ENCODE measurements at places on chromosomes 11 and 22. TPM values are rescaled to one million over a fixed set of nuclear protein-coding genes. Genes with fewer than 3 reads are reported as not detected.

STK33 gene
- 27.0 TPM for polyA plus RNA-seq

CARNS1 gene
- 5.0 TPM for polyA plus RNA-seq

OR8A1 gene
- not detected for polyA plus RNA-seq

TYMP gene
- 3.0 TPM for polyA plus RNA-seq

NLRP10 gene
- not detected for polyA plus RNA-seq

CBX6 gene
- 50.8 TPM for polyA plus RNA-seq

ABTB2 gene
- 6.4 TPM for polyA plus RNA-seq

OR8D1 gene
- not detected for polyA plus RNA-seq

SMC1B gene
- 0.17 TPM for polyA plus RNA-seq

SLC17A6 gene
- not detected for polyA plus RNA-seq

KLHL35 gene
- polyA plus RNA-seq: 0.88 TPM

CASP5 gene
- polyA plus RNA-seq: not detected

POU2AF3 gene
- 9.2 TPM for polyA plus RNA-seq

HEPN1 gene
- 0.71 TPM for polyA plus RNA-seq

SCGB2A2 gene
- not detected for polyA plus RNA-seq

YPEL4 gene
- polyA plus RNA-seq: 4.7 TPM

KCNK4 gene
- polyA plus RNA-seq: not detected

CHID1 gene
- 134 TPM for polyA plus RNA-seq

CABP7 gene
- polyA plus RNA-seq: 0.17 TPM

- no peak for DNase-seq
Measured at GRCh38 chr11:74462009-74462408, 5.3 kb downstream of the KCNE3 start.

DNA sequence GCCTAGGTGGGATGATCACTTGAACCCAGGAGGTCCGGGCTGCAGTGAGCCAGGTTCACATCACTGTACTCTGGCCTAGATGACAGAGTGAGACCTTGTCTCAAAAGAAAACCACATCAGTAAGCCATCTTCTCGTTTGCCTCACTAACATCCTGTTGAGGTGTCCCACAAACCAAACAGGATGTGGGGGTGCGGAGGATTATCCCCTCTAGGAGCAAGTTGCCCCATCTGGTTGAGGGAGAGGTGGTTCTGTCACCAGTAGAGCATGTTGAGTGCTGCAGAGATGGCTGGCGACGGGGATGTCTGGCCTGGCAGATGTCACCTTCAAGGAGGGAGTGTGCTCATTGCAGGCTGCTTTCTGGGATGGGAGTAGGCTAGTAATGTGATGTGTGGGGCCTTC, 72.4 kb downstream of the ZNRF3 start:
- DNase-seq: no peak

DNA sequence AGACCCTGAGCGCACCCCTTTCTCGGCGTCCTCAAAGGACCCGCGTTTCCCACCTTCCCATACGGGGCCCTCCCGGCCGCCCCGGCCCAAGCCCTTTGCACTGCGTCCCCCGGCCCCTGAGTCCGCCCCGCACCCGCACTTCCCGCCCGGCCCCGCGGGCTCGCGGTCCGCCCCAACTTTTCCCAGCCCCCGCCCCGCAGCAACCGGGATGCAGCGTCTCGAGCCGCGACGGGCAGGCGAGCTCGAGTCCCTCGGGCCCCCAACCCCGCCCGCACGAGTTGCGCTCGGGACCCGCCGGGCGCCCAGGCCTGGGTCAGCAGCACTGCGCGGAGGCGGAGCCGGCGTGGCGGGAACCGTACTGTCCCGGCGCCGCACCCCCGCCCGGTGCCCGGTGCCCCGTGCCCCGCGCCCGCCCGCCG, 371 bp downstream of the SMCO4 start:
- no peak for DNase-seq

DNA sequence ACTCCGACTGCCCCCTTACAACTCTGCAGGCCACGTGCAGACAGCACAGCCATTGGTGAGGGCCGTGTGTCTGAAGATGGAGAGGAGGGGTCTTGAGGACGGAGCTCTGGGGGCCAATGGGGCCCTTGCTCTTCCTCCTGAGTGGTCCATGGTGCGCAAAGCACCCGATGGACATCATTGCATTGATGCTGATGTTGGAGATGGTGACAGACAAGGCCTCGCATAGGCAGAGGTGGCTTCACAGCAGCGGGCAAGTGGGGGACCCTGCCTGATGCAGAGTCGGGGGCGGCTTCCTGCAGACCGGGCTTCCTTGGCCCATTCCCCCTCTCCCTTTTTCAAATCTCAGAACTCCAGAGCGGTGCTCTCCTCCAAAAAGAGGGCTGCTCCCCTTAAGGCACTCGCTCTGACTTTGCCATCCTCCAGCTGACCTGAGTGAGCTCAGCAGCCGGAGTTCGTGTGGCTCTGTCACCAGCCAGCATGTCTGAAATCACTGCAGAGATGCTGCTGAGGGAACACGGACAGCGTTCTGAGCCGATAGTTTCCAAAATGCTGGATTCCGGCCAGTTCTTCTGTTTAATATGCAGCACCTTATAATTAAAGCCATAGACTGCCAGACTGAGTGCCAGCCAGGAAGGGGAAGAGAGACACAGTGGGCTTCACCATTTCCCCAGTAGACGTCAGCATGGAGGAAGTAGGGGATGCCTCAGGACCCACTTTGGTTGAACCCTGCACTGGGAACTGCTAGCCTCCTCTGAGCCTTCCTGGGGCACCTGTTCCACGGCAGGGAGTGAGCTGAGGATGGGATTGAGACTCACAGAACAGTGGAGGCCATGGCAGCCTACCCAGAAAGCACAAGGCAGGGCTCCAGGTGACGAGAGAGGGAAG, 278.2 kb downstream of the BRD1 start:
- DNase-seq: no peak

DNA sequence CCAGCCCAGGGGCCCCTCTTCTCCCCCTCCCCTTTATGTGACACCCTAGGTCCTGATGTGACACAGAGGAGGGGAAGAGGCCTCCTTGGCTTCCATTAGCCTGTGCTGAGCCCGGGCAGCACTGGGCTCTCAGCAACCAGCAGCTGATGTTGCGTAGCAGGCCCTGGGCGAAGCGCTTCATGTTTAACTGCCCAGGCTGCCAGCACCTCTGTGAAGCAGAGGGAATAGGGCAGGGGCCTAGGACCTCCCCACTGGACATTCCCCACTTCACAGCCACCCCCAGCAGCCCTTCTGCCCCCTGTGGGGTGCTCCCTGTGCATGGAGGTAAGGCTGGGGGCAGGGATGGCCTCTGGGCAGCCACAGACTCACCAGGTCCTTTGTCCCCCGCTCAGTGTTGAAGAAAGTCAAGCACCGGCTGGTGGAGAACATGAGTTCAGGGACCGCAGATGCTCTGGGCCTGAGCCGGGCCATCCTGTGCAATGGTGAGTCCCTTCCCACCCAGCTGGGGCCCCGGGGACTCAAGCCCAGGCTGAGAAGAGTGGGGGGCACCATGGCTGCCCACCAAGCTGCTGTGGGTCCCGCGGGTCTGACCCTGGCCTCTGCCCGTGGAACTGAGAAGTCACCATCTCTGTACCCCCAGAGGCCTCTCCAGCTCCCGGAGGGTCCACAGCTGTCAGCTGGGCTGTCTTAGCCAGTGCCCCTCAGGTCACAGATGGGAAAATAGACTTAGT, 11.6 kb downstream of the PICK1 start:
- no peak for DNase-seq

- DNase-seq: no peak
Measured at GRCh38 chr11:128469220-128469619, 118.1 kb downstream of the ETS1 start.

DNA sequence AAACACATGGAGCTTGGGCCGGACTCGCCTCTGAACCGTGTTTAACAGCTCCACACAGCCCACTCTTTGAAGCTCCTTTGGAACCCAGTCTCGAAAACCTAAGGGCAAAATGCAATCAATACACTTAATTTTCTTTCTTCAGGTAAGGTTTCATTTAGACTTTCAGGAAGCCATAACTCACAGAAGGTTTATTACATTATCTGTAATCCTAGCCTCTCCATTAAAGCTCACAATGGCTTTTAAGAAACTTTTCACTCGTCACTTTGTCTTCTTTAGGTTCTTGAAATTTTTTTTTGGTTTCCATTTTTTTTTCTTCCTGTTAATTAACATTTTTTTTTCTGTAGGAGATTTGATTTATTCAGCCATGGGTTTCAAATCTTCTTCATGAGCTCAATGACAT, 91.3 kb downstream of the ARL14EP start:
- DNase-seq: no peak

- no peak for DNase-seq
Measured at GRCh38 chr11:15826826-15827225, 529.5 kb downstream of the SOX6 start.

GRCh38 chr11:84526250-84526649, 1100.9 kb downstream of the DLG2 start:
- DNase-seq: no peak

DNA sequence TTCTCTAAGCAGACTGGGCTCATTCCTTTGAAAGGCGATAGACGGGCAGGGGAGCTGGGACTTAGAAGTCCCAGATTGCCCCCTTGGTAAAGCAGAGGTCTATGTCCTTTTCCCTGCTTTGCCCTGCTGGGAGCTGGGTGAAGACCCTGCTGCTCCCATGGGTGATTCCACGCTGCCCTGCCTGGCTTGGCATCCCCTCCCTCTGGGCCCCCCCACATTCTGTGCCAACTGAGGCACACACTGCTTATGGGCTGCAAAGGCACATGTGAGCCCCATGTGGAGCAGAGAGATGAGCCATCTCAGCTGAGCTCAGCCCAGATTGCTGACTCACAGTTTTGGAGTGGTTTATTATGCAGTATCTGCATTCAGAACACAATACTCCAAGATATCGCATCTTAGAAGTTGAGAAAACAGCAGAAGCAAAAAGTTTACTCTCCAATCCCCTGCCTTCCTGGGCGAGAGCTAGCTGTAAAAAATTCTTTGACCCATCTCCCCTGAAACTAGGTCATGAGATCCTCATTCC, 127.2 kb downstream of the ST3GAL4 start:
- DNase-seq: no peak

DNA sequence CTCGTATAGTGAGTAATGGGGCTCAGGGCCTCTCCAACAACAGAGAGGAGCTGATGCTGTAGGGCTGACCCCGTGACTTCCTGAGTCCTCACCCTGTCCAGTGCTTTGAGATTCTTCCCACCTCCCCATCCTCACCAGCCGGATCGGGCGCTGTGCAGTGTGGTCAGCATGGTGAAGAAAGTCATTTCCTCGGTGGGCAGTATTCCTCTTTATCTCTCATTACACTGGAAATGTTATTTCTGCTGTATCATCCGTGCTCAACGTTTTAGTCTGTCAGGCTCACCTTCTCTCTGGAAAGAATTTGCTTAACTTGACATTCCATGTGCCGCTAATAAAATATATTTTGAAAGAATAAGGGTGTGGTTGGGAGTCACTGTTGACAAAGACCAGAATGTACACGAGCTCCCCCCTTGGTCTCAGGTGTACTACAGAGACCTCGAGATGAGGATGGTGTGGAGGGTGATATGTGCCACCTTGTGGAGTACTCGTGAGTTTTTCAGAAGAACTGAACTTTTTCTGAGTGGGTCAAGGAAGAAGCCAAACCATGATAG, 25.7 kb upstream of the SCGB1A1 start:
- DNase-seq: no peak

DNA sequence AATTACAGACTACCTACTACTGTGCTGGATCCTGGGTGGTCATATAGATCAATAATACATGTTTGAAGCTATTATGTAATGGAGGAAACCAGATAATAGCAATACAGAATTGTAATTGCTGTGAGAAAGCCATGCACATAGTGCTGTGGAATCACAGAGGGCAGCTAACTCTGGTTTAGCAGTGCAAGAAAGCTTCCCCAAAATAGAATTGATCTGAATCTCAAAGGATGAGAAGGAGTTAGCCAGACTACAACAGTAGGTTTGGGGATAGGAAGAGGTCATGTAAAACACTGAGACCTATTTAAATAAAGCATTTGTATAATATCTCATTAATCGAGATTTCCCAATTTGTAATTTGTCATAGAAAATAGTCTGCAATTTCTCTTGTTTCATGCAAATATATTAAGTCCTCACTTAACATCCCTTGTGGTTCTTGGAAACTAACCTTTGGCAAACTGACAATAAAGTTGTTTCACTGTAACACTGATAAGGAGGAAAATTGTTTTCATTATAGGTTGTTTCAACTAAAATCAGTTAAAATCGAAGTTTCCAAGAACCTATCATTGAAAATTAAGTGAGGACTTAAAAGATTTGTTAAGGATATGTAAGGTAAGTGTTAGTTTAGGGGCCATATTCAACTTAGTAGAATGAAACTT, 7.6 kb downstream of the C11orf58 start:
- no peak for DNase-seq

- no peak for DNase-seq
Measured at GRCh38 chr11:28347371-28347770, 239.2 kb downstream of the METTL15 start.

DNA sequence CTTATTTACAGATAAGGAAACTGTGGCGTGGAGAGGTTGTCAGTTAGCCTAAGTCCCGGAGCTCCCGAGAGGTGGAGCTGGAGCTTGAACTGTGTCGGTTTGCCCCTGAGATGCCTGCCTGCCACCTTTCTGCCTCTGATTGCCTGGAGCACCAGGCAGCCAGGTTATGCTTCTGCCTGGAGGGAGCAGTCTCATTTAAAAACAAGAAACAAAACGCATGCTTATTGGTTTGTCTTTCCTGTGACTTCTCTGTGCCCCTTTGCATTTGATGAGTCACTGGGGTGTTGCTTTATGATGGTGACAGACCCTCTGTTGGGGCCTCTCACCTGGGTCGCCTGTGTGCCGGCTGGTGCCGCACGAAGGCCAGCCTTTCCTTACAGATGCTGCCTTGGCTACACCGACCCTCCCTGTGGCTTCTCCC, 12.2 kb downstream of the AP2A2 start:
- no peak for DNase-seq

- no peak for DNase-seq
Measured at GRCh38 chr11:454801-455565, 4.9 kb downstream of the PTDSS2 start.

- DNase-seq: no peak
Measured at GRCh38 chr11:107547961-107548360, 17.6 kb downstream of the ALKBH8 start.

DNA sequence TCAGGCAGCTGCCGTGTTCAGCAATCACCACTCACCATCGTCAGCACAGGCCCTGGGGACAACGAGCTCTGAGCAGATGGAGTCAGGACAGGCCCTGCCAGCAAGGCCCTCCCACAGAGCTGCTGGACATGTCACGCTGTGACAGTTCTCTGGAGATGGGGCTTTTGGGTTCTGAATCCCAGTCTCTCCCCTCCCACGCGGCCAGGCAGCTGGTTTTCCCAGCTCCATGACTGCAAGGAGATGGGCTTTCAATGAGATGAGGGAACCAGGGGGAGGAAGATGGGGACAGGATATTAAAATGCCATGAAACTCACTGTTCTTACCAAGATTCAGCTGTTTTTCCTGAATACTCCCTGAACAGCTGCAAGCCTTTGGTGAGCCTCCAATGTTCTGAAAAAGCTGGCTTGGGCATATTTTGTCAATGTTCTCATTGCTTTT, 305.9 kb downstream of the BRD1 start:
- no peak for DNase-seq

- no peak for DNase-seq
Measured at GRCh38 chr11:67295846-67296245, 6.7 kb downstream of the ANKRD13D start.

- no peak for DNase-seq
Measured at GRCh38 chr22:40726514-40726913, 47.2 kb downstream of the MCHR1 start.

GRCh38 chr11:1121331-1121812, 36.4 kb upstream of the MUC5AC start:
- no peak for DNase-seq
